Activated naive CD4-positive, alpha-beta T cell treated with anti-CD3 and anti-CD28 coated beads, Interleukin-2, amount 50 U/mL, for 72 hours (primary cell): ENCODE measurements at places on chromosomes 1 and 21.

- DNase-seq: no peak
Observed at GRCh38 chr21:45322231-45322959, 34.7 kb upstream of the POFUT2 start.

DNA sequence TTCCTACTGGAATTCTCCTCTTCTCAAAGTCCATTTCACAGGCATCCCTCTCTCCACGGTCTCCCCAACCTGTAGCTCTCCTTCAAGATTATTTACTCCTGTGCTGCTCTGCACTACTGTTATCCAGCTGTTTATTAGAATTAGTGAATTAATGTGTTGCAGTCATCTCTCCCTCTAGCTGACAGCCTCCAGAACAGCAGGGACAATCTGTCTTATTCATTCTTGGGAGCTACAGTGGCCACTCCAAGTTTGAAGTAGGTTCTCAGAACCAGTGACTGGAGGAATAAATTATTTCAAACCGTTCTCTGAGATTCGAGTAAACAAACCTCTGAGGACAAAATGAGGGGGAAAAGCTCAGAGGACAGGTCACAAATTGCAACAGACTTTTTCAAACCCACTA is 330.9 kb downstream of the RRAGC start:
- DNase-seq: no peak

- no peak for DNase-seq
Observed at GRCh38 chr1:230877146-230877923, 9.0 kb upstream of the C1orf198 start.

DNA sequence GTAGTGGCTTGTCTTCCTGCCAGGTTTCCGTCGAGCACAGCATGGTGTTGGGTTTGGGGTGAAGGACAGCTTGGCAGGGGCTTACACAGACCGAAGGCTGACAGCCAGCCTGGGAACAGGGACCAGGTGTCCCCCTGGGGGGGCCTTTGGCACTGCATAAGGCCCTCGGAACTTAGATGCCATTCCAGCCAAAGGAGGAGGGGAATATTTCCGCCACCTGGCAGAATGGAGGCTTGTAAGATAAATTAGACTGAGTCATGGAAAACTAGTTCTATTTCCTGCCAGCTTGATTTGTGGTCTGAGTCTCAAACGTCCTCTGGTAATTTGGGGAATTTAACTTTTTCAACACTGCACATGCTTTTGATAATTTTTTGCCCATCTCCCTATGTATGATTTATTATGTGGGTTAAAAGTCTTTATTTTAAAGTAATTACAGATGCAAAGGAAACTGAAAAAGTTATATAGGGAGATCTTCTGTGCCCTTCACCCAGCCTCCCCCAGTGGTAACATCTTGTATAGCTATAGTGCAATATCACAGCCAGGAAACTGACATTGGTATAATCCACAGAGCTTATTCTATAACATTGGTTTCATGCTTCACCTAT is 11.5 kb upstream of the TMEM51 start:
- no peak for DNase-seq

DNA sequence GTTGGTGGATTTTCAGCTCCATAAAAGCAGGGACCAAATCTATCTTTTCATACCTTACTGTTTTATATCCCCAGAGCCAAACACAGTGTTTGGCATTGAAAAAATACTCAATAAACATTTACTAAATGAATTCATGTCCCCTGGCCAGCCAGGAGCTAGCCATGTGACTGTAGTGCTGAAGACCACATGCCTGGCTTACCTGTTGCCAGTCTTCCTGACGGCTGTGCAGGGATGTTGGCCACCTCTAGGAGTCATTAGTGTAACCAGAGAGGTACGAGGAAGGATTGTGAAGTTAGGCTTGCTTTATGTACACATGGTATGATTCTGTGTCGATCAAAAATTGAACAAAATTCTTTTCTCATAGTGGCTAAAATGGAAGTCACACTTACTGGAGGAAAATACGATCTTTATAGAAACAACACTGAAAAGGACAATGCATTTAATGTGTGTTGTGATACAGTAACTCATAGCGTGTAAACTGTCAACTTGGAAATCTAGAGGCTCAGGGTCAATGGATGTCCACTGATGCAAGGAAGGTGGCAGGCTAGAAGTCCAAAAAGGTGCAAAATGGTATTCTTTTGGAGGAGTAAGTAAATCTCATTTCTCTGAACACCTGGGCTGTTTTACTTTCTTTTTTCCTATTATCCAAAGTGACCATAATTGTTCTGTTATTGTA is 60.9 kb downstream of the FGGY start:
- no peak for DNase-seq

DNA sequence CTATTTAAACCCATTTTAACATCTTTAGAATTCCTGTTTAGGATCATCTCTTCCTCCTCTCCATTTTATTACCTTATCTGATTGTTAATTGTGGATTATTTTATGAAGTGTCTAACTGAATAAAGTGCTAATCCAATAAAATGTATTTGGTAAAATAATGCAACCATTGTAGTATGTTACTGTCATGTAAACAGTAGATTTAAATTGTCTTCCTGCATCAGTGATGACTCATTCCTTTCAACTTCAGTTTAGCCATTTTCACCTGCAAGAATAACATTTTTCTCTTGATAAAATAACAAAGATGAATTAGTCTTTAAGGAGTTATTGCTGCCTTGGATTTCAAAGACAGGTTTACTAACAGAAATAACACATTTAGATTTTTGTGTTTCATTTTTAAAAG is 5.4 kb downstream of the PPP2R5A start:
- no peak for DNase-seq

- no peak for DNase-seq
Observed at GRCh38 chr1:224637515-224637914, 21.4 kb downstream of the CNIH3 start.

DNA sequence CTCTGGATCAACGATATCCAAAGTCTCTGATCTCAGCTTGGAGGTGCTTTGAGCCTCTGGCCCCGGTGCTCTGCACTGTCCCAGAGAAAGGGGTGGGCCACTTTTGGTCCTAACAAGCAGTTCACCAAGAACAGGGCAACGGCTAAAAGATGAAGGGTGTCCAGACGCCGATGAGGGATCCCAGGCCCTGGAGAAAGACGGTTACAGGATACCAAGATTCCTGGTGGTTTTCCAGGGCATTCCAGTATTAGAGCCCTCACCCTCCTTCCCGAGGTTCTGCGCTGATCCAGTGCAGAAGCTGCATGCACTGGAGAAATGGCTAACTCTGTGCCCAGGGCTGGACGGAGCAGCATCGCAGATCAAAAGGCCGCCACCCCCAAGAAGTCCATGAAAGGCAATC is 149.9 kb upstream of the IRF2BP2 start:
- no peak for DNase-seq

GRCh38 chr1:8154621-8155052 is 128.5 kb upstream of the ERRFI1 start:
- DNase-seq: no peak

DNA sequence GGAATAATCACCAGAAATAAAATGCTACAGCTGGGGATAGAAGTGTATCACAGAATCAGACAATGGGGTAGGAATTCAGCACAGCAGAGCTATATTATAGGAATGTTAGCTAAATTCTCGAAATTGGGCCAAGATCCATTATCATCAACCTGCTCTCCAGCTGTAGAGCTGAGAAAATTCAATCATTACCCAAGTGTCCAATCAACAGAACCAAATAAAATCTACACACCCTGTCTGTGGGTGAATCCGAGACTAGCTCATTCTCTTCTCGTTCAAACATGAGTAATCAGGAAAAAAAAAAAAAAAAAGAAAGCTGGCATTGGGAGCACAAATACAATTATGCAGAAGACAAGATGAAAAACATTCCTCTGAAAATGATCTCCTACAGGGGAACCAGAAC is 119.2 kb downstream of the CDC7 start:
- DNase-seq: no peak

GRCh38 chr1:175679981-175680652 is 63.3 kb downstream of the TNR start:
- no peak for DNase-seq

DNA sequence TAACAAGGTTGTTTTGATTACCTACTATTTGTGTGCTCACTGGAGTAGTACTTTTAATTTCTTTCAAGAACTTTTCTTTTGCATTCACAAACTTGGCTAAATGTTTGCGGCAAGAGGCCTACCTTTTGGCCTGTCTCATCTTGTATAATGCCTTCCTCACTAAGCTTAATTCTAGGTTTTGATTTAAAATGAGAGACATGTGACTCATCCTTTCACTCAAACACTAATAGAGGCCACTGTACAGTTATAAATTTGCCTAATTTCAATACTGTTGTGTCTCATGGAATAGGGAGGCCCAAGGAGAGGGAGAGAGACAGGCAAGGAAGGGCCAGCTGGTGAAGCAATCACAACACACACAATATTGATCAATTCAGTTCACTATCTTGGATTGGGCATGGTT is 66.1 kb downstream of the ZNF644 start:
- DNase-seq: no peak

- no peak for DNase-seq
Observed at GRCh38 chr21:38257667-38258066, 876 bp downstream of the KCNJ15 start.

DNA sequence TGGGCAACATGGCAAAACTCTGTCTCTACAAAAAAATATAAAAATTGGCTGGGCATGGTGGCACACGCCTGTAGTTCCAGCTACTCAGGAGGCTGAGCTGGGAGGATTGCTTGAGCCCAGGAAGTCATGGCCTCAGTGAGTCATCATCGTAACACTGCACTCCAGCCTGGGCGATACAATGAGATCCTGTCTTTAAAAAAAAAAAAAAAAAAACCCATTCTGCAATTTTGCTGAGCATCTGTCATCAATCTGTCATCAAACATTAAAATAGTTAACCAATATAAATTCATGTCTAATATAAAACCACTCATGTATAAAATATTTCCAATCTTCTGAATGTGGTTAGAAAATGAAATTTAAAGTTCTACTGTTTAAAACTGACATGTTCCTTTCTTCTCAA is 56.9 kb downstream of the LPAR3 start:
- DNase-seq: no peak

- DNase-seq: no peak
Observed at GRCh38 chr1:54502342-54502741, 45.7 kb upstream of the ACOT11 start.

DNA sequence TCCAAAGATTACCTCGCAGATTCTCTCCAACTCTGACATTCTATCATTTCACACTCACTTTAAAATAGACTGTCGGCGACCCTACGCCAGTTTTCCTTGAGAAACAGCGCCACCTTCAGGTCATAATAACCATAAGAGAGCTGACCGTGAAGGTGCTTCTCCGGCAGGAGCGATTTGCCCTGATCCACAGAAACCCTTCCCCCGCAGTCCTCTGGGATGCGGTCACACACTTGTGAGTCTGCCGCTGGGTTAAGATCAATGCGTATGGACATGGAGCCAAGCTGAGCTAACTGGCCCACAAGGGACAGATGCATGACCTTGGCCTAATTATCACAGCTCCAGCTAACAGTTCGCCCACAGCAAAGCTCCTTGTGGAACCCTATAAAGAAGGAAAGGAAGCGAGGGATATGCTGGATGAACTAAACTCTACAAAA is 32.8 kb upstream of the IFNAR2 start:
- no peak for DNase-seq

DNA sequence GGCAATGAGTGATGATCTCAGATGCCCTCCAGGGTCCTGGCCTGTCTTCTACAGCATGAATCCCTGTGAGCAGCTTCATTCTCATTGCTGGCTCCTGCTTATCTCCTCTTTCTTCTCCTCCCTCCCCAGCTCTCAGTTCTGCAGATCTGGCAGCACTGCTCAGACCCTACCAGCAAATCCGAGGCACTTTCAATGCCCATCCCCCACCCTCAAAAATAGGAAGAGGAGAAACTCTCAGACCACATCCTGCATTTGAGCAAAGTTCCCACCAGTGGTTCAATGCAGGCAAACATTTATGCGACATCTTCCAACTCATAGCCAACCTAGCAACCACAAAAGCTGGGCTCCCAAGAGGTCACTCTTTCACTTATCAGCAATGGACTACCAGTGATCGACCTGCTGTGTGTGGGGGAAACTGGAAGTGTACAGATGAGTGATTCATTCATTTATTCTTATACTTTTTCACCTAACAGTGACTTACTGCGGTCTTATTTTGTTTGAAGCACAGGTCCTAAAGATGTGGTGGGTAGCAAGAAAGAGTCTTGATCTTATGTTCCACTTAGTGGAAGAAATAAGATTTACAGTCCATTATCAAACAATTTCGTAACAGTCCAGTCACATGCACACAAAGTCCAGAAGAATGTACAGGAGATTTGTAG is 5.8 kb upstream of the CHI3L2 start:
- peak; percentile 63 for DNase-seq

DNA sequence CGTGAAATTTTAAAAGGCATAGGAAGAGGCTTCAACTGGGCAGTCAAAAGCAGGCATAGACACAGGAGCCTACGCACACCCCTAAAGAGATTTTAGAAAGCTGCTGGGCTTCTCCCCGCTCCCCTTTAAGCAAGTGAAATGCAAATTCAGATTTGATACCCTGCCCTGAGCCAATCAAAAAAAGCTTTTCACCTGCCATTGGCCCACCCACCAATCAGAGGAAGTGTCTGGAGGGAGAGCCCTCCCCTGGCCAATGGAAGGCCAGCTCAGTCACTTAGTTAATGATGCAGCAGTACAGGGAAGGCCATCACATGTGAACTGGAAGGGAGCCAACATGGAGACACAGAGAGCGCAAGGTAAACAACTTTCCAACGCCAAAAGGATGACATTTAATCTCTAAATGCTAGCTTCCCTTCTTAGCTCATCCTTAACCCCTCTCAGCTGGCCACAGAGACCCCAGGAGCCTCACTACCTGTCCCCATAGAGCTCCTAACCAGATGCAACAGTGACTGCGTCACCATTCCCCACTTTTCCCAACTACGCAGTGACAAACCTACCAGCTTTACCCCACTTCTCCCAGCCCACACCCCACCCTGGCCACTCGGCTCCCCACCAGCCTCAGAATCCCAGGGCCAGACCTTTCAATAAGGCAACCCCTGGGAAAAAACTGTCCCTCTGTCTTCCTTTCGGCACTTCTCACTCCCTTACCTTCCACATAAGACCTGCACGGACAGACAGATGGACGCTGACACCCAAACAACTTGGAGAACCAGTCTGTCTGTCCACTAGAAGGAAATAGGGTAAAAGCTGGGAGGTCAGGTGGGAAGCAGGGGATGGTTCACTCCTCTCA is 71.0 kb downstream of the CD46 start:
- DNase-seq: peak; percentile 66

DNA sequence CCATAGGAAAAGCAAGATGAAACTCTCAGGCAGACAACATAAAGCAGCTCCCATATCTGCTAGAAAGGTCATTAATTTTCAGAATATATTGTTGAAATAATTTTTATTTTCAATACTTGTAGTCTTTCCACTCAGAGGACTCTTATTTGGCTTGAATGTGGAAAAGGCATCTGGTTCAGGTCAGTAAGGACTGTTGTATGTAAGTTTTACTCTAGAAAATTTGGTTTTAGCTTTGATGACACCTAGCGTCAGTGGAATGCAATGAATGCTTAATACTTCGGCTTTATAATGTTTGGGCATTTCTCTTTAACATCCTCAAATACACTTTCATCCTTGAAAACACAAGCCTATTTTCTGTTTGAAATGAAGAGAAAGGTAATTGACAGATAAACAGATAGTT is 63.3 kb downstream of the LRRC40 start:
- no peak for DNase-seq

GRCh38 chr21:34185026-34185750 is 111.8 kb downstream of the MRPS6 start:
- no peak for DNase-seq
